ENCODE measurements at places on chromosomes 7 and 10. TPM values are rescaled to one million over a fixed set of nuclear protein-coding genes. Genes with fewer than 3 reads are reported as not detected.
A peak's percentile ranks its signal among the peaks of the same experiment; 100 is the strongest.

Gene GIGYF1
- total RNA-seq: 116 TPM

Gene ZNF425
- 3.8 TPM for total RNA-seq

Gene BAMBI
- 29.0 TPM for total RNA-seq

Gene FAM25A
- total RNA-seq: not detected

Gene AASS
- total RNA-seq: 349 TPM

Gene SDK1
- 10.0 TPM for total RNA-seq

Gene NET1
- total RNA-seq: 100 TPM

Gene ZNF365
- total RNA-seq: 0.39 TPM

Gene CLCN1
- 0.23 TPM for total RNA-seq

- no peak for DNase-seq
- no peak overlapping the region for H3K27ac ChIP-seq
- H3K27me3 ChIP-seq: no peaks in the 10 kb centered on the region
- no peak overlapping the region for H3K4me3 ChIP-seq
- no peaks in the 10 kb centered on the region for H3K4me1 ChIP-seq
- H3K36me3 ChIP-seq: no peaks in the 10 kb centered on the region
These were observed 262.7 kb downstream of the CTNNA3 start for GRCh38 chr10:67433276-67433675.

DNA sequence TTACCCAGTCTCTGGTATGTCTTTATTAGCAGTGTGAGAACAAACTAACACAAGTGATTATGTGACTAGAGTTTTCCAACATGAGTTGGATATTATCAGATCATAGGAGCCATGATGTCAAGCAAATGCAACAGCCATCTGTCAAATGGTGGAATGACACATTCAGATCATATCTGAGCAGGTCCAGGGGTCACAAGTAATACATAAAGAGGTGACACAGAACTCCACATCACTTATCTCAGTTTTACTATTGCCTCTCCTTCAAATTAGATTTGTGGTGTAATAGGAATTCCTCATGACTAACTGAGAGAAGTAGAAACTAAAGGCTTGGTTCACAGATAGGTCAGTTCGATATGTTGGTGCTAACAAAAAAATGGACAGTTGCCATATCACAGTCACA, 12.2 kb upstream of the SAMD9L start:
- no peak overlapping the region for H3K4me3 ChIP-seq
- H3K27ac ChIP-seq: no peak overlapping the region
- H3K27me3 ChIP-seq: no peaks in the 10 kb centered on the region
- H3K36me3 ChIP-seq: no peaks in the 10 kb centered on the region
- no peak for DNase-seq

DNA sequence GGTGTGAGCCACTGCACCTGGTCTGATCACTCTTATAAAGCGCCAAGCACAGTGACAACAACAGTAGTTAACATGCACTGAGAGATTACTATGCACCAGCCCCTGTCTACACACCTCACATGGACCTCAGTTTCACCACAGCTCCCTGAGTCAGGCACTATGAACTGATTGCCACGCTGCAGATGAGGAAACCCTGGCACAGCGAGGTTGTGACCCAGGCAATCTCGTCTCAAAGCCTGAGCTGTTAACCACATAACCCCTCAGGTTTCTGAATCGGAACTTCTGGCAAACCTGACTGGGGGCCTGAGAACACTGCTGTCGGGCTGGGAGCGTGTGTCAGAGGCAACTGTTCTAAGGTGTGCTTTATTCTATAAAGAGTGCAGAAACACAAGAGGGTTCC, 150.8 kb downstream of the RNF216 start:
- peak overlapping the region; percentile 68 for H3K27ac ChIP-seq
- DNase-seq: no peak
- H3K27me3 ChIP-seq: no peaks in the 10 kb centered on the region
- H3K4me3 ChIP-seq: no peak overlapping the region

DNA sequence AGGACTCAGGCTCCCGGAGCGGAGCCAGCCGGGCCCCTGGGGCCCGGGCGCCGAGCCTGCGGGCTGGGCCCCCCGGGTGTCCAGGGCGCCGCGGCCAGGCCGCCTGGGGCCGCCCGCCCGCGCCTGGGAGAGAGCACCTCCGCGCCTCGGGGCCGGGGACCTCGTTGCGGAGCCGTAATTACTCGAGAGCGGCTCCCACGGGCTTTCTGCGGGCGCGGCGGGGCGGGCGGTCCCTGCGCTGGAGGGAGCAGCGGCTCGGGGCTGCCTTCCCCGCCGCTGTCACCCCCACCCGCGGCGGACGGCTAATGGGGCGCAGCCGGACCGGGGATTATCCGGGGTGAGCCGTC, 1.5 kb downstream of the GNB2 start:
- peaks cover 29% of the 10 kb centered on the region for H3K27me3 ChIP-seq
- peaks cover 11% of the 10 kb centered on the region for H3K36me3 ChIP-seq
- DNase-seq: no peak
- peak overlapping the region; percentile 88 for H3K4me3 ChIP-seq

GRCh38 chr7:104487642-104488041, 159.2 kb downstream of the LHFPL3 start:
- H3K27me3 ChIP-seq: no peaks in the 10 kb centered on the region
- H3K4me3 ChIP-seq: no peak overlapping the region
- H3K4me1 ChIP-seq: peaks cover 8% of the 10 kb centered on the region
- H3K36me3 ChIP-seq: no peaks in the 10 kb centered on the region
- DNase-seq: no peak

GRCh38 chr10:131983780-131984179, 2.1 kb upstream of the BNIP3 start:
- H3K36me3 ChIP-seq: peaks cover 50% of the 10 kb centered on the region
- H3K27ac ChIP-seq: no peak overlapping the region
- peaks cover 44% of the 10 kb centered on the region for H3K27me3 ChIP-seq
- H3K4me1 ChIP-seq: peaks cover 16% of the 10 kb centered on the region
- peak overlapping the region; percentile 54 for H3K4me3 ChIP-seq

- DNase-seq: no peak
- H3K4me3 ChIP-seq: no peak overlapping the region
- H3K4me1 ChIP-seq: peaks cover 20% of the 10 kb centered on the region
- no peaks in the 10 kb centered on the region for H3K27me3 ChIP-seq
- no peak overlapping the region for H3K27ac ChIP-seq
These were observed 11.5 kb upstream of the SH2D4B start for GRCh38 chr10:80526218-80526617.

GRCh38 chr10:32454148-32454547, 8.2 kb downstream of the CCDC7 start:
- no peaks in the 10 kb centered on the region for H3K36me3 ChIP-seq
- H3K4me3 ChIP-seq: no peak overlapping the region
- no peak overlapping the region for H3K27ac ChIP-seq
- no peak for DNase-seq
- H3K27me3 ChIP-seq: no peaks in the 10 kb centered on the region
- no peaks in the 10 kb centered on the region for H3K4me1 ChIP-seq

DNA sequence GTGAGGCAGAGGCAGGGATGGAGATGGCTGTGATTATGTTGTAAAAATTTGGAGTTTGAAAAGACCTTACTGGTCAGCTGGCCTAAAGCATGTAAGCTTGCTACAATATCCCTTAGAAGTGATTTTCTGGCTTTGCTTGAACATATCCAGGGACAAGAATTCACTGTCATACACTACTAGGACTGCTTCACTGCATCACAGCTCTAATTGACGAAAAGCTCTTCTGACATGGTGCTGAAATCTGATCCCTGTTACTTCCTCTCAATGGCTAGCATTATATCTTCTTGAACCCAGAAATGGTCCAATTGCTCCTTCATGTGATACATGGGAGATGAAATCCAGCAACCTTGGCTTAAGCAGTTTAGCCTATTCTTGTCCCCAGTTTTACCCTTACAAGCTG, 197.7 kb upstream of the HPS1 start:
- no peak overlapping the region for H3K4me3 ChIP-seq
- peaks cover 49% of the 10 kb centered on the region for H3K4me1 ChIP-seq
- no peak for DNase-seq
- H3K27ac ChIP-seq: no peak overlapping the region

DNA sequence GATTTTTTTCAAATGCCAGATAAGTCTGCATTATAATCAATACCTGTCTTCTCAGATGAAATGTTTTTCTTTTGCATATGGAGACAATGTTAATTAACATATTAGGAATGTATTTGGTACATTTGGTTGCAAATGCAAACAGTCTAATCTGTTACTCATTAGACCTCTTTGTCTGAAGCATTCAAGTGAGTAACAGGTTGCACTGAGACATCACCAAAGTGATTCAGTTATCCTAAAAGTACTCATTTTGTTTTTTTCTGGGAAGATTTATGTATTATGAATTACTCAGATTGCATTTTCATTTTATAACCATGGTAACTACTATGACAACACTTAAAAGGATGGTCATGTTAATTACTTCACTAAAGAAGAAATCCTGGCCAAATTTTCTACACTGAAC, 513.6 kb downstream of the HTR7 start:
- H3K4me1 ChIP-seq: peaks cover 18% of the 10 kb centered on the region
- no peak for DNase-seq
- H3K27me3 ChIP-seq: no peaks in the 10 kb centered on the region
- no peak overlapping the region for H3K4me3 ChIP-seq

DNA sequence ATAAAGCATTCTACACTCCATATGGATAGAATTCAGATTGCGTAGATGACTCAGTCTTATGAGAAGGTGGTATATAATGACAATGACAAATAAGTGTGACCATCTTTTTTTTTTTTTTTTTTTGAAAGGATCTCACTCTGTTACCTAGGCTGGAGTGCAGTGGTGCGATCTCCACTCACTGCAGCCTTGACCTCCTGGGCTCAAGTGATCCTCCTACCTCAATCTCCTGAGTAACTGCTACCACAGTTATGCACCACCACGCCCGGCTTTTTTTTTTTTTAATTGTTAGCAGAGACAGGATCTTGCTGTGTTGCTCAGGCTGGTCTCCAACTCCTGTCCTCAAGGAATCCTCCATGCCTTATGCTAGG, 43.2 kb upstream of the NRP1 start:
- H3K4me1 ChIP-seq: peaks cover 6% of the 10 kb centered on the region
- no peak overlapping the region for H3K27ac ChIP-seq
- DNase-seq: no peak
- H3K27me3 ChIP-seq: no peaks in the 10 kb centered on the region

- no peaks in the 10 kb centered on the region for H3K27me3 ChIP-seq
- DNase-seq: no peak
- H3K36me3 ChIP-seq: no peaks in the 10 kb centered on the region
- no peak overlapping the region for H3K27ac ChIP-seq
- H3K4me1 ChIP-seq: no peaks in the 10 kb centered on the region
These were observed 647.6 kb downstream of the TNS3 start for GRCh38 chr7:46934198-46934825.

DNA sequence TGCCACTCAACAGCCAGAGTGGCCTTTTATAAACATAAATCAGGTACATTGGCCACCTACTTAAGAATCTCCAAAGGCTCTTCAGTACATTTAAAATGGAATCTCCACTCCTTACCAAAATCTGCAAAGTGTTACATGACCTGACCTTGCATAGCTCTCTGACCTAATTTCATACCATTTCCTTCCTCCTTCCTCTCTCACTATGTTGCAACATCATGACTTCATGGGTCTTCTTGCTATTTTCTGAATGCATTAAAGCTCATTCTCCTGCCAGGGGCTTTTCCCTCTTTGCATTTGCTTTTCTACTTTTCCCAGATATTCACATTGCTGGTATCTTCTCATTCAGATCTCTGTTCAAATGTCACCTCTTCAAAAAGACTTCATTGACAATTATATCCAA, 22.1 kb upstream of the PPP1R17 start:
- no peak for DNase-seq
- H3K4me3 ChIP-seq: no peak overlapping the region
- H3K36me3 ChIP-seq: no peaks in the 10 kb centered on the region
- H3K27ac ChIP-seq: no peak overlapping the region
- H3K4me1 ChIP-seq: peaks cover 25% of the 10 kb centered on the region
- peaks cover under 1% of the 10 kb centered on the region for H3K27me3 ChIP-seq

Measured in WTC11 (cell line).